ENCODE measurements at places on chromosomes 4 and X.

DNA sequence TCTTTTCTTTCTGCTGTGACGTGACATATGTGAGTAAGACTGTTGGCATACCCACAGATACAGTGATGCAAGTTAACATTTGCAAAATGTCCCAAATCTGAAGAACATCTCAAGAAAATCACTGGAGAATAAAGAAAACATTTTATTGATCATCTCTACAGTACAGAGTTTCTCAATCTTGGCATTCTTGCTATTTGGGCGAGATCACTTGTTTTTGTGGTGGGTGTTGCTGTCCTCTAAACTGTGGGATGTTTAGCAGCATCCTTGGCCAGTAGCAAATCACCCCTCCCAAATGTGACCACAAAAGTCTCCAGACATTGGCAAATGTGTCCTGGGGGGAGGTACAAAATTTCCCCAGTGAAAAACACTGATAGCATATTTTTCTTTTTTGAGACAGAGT, 28.8 kb downstream of the AMELX start:
- DNase-seq = no peak

GRCh38 chrX:12690646-12691045, 100.6 kb upstream of the PRPS2 start:
- DNase-seq = no peak

GRCh38 chrX:106613277-106613676, 1.5 kb downstream of the RADX start:
- no peak for DNase-seq

- no peak for DNase-seq
These were observed 8.5 kb downstream of the TAFAZZIN start for GRCh38 chrX:154419688-154420401.

- DNase-seq = no peak
These were observed 726.0 kb downstream of the GRID2 start for GRCh38 chr4:93029769-93030168.

- peak; percentile 81 for DNase-seq
These were observed 344.6 kb upstream of the CTSO start for GRCh38 chr4:156298230-156298629.

DNA sequence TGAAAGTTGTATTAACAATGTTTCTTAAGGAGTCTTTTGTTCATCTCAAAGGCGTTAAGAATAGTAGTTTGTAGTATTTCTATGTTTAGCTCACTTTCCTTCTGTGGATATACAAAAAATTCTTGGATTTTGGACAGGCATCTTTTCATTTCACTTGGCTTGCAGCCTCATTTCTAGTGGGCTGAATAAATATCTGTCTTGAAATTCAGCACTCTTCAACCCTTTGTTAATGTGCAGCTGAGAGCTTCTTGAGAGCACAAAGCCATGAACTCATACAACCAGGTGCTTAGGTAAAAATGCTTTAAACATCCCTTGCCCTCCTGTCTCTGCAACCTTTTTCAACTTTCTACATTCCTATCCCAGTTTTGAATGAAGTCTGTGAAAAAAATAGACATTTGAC, 1003.2 kb downstream of the C4orf33 start:
- DNase-seq = no peak

GRCh38 chrX:9108054-9108453, 74.1 kb upstream of the FAM9B start:
- no peak for DNase-seq

DNA sequence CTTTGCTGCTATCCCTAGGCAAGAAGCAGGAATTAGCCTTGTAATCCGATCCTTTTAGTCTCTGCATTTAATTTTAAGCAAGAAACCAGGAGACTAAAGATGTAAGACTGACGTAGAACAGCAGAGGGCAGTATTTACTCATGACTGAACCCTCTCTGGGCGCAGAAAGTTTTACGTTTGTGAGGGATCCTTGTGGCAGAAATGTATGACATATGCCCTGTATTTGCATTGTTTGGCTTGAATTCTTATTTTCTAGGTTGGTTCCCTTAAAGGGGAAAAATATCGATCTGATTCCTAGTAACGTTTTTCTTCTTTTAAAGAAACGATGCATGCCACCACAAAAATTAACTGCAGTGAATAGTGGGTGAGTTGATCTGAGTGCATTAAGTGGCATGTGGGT, 1.3 kb upstream of the FAT4 start:
- peak; percentile 90 for DNase-seq
